ENCODE measurements at places on chromosomes 1 and 21.

DNA sequence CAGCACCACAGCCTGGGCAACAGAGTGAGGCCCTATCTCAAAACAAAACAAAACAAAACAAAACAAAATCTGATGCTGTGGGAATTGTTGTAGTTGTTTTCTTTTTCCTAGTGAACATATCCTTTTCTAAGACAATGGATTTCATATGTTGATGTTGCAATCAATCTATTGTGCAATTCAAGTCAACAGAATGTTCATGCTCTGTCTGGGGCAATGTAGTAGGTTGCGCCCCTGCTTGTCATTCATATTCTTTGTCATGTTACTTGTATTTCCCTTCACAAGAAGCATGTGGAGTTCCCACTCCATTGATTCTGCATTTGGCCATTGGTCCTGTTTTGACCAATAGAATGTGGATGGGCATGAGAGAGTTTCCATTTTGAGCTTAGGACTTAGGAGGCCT is 223.9 kb downstream of the DUSP10 start:
- DNase-seq = no peak

GRCh38 chr1:176285996-176286395 is 78.9 kb upstream of the COP1 start:
- no peak for DNase-seq

GRCh38 chr1:23588749-23589548 is 29.6 kb upstream of the ID3 start:
- no peak for DNase-seq

DNA sequence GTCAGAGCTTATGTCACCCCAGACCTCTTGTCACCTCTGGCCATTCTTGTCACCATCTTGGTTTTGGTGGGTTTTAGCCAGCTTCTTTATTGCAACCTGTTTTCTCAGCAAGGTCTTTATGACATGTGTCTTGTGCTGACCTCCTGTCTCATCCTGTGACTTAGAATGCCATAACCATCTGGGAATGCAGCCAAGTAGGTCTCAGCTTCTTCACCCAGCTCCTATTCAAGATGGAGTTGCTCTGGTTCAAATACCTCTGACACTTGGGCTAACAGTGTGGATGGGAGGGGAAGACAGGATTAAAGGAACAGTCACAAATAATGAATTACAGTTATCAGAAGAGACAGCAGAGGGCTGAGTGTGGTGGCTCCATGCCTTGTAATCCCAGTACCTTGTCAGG is 30.5 kb upstream of the PIK3CD start:
- DNase-seq = peak; percentile 12

- no peak for DNase-seq
These were observed 187.6 kb downstream of the VPS13D start for GRCh38 chr1:12417389-12417788.

DNA sequence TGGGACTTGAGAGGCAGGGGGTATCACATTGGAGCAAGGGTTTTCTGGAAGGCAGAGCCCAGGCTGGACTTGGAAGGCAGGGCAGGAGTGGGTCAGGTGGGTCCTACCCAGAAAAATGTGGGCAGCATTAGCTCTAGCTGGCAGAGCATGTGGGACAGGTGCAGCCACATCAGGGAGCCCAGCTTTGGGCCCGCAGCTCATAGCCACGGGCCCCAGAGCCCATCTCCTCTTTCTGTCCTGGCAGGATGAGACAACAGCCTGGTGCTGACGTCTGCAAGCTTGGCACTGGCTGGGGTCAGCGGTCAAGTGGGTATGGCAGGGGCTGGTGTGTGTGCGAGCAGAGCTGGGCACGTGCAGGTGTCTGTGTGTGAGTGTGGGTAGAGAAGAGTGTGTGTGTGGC is 154.7 kb downstream of the GRIK3 start:
- no peak for DNase-seq

DNA sequence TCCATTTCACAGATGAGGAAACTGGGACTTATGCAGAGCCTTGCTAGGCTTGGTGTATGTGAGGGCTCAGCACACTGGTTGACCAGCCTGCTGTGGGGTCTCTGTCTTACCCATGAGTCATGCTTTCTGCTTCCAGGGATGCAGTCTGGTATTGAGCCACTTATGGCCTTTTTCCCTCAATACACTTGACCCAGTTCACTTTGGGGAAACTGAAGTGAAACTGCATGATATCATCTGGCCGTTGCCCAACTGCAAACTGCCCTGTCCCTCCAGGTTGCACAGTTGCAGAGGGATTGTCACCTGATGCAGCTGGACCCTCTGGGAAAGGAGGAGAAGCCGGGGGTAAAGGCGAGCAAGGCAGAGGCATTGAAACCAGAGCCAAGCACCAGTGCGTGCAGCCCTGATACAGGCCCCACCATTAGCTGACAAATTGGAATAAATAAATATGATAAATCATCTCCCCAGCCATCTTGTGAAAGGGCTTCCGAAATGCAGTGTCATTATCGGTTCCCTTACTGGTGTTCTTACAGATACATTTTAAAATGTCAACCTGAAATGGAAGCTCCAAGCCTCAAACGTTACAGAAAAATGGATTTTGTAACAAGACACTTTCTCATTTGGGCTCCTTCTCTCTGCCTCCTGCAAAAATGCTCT is 39.3 kb upstream of the DUSP10 start:
- DNase-seq = peak; percentile 22

DNA sequence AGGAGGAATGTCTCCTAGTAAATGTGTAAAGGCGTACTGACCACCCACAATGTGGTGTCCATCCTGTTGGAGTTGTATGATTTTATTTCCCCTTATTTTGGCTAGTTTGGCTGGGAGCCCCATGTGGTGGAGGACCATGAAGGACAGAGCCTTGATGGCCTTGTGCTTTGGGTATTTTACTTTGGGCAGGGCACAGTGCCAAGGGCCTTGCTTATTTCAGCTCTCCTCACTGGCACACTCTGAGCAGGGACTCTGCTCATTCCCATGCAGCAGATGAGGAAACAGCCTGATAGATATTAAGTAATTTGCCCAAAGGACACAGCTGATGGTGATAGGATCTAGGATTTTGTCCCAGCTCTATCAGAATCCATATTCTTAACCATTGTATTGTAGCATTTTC is 50.2 kb downstream of the SMYD2 start:
- DNase-seq = no peak

GRCh38 chr1:187985145-187985896 is 1156.6 kb downstream of the PLA2G4A start:
- DNase-seq = no peak

GRCh38 chr1:198253668-198254067 is 96.9 kb downstream of the NEK7 start:
- DNase-seq = peak; percentile 15

DNA sequence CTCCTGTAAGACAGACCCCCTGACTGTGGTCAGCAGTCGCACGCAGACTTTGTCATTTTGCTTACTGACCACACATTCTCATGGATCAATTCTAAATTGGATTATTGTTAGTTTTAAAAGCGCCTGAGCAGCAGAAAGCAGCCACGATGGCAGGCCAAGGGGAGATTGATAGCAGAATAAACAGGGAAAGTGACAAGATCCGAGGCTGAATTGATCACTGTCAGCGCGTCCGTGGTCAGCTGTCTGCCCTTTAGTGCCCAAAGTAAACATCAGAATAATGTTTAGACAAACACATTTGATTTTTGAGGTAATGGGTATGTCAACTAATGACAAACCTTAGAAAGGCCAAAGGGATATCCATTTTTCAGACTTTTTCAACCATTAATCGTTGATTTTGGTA is 426.8 kb downstream of the SETD4 start:
- no peak for DNase-seq

GRCh38 chr1:224544346-224545110 is 71.6 kb upstream of the CNIH3 start:
- DNase-seq = peak; percentile 81

DNA sequence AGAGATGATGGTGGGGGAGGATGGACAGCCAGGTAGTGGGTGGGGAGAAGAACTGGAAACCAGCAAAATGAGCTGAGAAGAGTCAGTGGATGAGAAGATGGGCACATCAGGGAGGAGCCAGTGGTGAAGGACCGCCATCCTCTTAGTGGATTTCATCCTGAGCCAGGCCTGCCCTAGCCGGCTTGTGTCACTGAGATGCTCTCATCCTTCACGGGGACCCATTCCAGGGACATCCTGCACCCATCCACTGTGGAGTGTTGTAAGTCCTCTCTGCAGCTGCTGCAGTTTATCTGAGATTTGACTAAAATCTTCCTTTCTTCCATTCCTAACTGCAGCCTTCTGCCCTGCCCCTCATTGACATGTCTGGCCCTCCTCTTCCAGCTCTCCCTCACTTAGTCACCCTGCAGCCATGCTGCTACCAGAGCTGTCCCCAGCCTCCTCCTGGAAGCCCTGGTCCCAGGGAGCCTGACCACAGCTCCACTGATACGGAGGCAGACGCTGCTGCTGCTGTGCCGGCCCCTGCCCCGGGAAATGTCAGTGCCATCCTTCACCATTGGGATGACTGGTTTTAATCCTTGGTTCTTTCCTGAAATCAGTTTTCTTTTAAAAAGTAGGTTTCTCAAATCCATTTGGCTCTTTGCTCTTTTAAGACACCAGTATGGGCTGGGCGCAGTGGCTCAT is 33.2 kb downstream of the STUM start:
- no peak for DNase-seq

DNA sequence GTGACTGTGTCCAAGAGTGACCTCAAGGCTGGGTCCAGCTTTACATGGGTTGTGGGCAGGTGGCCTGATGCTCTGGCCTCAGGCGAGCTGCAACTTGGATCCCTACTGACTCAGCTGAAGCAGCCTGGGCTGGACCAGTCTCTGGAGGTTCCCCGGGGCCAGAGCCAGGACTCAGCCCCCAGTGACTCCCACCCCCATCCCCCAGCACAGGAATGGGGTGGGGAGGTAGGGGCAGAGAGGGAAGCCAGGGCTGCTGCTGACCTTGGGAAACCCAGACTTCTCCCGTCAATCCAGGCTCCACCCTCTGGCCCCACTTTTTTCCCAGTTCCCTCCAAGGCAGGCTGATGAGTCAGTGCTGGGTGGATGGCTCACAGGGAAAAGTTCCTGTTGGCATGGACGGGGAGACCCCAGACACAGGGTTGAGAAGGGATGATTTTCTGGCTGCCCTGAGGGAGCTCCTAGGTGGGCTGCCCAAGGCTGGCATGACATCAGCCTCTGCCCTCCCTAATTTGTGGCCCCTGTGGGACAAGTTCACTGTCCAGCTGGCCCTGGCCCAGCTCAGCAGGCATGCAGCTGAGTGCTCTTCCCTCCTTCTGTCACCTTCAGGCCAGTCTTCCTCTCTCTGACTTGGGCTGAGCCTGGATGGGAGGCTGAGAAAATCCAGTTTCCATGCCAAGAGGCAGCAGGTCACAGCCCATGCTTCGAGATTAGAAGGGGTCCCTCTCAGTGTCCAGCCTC is 2.2 kb downstream of the ZC3H12A start:
- peak; percentile 93 for DNase-seq

DNA sequence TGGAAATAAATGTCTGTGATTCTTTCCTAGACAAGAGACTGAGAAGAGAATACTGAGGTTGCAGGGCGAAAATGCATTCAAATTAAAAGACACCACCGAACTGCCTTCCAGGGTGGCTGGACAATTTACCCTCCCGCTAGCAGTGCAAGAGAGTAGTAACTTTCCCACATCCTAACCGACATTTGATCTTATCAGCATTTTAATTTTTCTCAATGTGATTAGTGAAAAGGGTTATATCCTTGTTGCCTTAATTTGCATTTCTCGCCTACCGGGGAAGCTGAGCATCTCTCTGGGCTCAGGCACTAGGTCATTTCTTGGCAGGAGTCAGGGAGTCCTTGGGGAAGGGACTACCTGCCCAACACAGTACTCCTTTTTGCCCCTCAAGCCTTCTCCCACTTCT is 2.8 kb downstream of the TNFRSF8 start:
- no peak for DNase-seq

- DNase-seq = peak; percentile 19
These were observed 198.7 kb downstream of the KCNT2 start for GRCh38 chr1:196409586-196409985.

DNA sequence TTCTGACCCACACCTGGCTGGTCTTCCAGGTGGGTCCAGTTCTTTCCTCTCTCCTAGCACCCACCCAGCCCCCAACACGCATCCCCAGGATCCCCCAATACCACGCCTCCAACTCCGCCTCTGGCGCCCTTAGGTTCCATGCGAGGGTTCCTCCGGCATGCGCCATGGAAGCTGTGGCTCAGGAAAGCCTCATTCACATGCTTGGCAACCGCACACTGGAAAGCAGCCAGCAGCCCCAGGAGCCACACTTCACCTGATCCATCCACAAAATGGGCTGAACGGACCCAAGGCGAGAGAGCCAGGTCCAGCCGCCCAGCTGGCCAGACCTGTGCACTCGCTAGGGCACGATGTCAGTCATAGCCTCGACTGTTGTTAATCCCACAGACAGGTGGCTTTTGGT is 161.2 kb downstream of the PSMG1 start:
- no peak for DNase-seq

DNA sequence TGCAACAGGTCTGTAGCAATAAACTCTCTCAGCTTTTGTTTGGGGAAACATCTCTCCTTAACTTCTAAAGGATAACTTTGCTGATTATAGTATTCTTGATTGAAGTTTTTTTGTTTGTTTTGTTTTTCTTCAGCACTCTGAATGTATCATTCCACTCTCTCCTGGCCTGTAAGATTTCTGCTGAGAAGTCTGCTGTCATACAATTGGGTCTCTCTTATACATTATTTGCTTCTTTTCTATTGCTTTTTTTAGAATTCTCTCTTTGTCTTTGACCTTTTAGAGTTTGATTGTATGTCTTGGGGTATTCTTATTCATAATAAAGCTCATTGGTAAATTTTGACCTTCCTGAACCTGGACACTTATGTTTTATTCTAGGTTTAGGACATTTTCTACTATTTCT is 386.3 kb downstream of the MRPL39 start:
- DNase-seq = no peak

DNA sequence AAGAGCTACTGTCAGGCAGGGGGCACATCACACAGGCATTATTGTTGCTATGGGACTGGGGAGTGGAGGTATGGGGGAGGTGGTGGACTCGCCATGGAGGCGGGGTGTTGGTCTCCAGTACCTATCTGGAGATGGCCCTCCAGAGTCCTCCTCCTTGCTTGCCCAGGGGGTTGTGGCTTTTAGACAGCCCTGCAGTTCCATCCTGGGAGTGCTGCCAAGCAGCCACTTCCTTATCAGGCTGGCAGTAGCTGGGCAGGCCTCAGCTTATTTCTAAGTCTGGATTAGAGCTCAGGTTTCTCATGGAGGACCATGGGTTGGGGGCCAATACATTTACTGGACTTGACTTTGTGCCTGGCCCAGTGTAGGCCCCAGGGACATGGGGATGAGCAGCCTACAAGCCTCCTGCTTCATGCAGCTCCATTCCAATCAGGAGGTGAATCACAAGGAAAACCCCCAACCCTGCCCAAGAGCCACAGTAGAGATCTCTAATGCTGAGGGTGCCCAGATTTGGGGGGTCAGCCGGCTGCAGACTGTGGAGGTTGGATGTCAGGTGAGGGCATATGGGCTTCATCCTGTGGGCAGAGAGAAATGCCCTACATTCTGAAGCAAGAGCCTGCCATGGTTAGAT is 210.7 kb upstream of the EDN2 start:
- peak; percentile 58 for DNase-seq

Measured in RPMI7951 (cell line).